ENCODE measurements at places on chromosomes 3 and 15.

DNA sequence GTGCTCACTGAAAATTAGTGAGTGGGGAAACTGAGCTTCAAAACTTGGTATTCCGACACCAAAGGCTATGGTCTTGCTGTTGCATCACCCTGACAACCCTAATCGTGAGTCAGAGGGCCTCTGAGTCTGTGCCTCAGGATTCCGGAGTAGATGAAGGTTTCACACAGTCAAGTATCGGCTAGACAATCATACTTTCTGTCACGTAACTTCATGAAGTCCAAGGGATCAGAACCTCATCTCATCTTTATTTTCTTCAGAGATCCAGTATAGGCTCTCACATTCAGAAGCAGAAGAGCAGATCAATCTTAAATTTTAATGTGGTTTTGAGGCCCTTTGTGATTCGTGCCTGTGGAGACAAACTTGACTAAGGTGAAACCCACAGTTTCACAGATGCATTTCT is 26.1 kb upstream of the NECTIN3 start:
- DNase-seq, result no peak

- peak; percentile 4 for DNase-seq
These were observed 306.4 kb downstream of the MAGI1 start for GRCh38 chr3:65732051-65732935.

GRCh38 chr3:62167566-62168262 is 205.6 kb downstream of the FEZF2 start:
- no peak for DNase-seq

GRCh38 chr3:111901637-111902036 is 42.6 kb downstream of the PHLDB2 start:
- DNase-seq, result no peak

- peak; percentile 65 for DNase-seq
These were observed at the start of gene ZNF501 for GRCh38 chr3:44729384-44729910. ZNF501 (plus strand) TSS chr3:44729635; CDS start chr3:44734422, 4,787 bp downstream.

- DNase-seq, result no peak
These were observed 145.2 kb upstream of the NUDT16 start for GRCh38 chr3:131236421-131236820.

DNA sequence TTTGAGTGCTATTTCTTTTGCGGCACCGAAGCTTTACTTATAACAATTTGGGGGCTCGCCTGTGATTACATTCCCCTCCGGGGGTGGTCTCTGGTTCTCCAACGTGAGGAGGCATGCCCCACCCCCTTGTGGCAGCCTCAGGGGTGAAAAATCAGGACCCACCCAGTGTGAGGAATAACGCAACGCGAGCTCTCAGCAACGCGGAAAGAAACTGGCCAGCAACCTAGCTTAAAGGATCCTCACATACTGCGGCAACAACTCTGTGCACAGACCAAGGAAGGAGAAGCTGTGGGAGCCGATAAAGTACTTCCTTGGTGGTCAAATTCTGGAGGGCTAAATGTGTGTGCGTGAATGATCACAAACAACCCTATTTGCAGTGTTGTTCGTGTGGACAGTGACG is 5.8 kb downstream of the IQCF1 start:
- no peak for DNase-seq

DNA sequence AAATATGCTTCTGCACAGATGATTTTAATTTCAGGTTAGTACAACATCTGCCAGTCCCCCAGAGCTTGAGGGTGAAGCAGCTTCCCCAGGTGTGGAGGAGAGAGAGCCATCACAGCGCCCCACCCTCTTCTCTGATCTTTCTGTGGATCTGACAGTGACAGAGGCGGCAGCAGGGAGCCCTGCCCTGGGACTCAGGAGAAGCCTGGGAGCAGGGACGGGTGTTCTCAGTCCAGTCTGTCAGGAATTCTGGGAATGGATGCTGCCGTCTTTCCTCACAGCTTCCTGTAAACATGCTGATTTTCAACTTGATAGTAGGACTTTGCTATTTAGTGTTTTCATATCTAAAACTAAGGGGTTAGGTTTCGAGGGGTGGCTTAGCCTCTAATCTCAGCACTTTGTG is 11.4 kb upstream of the RAB8B start:
- no peak for DNase-seq

DNA sequence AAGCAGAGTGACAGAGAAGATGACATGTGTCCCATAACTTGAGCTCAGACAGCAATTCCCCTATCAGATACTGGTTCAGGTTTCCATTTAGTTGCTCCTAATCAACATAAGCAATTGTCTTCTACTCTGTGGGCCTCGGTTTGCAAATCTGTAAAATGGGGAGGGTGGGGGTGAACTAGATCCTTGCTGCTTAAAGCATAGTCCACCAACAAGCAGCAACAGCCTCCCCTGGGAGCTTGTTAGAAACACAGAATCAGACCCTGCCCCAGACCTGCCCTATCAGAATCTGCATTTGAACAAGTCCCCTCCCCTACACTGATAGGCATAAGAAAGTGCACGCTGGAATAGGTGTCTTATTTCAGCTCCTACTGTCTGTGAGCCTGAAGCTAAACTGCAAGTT is 87.8 kb downstream of the CEMIP start:
- DNase-seq, result no peak

- no peak for DNase-seq
These were observed 55.2 kb downstream of the AQR start for GRCh38 chr15:34914317-34914716.

DNA sequence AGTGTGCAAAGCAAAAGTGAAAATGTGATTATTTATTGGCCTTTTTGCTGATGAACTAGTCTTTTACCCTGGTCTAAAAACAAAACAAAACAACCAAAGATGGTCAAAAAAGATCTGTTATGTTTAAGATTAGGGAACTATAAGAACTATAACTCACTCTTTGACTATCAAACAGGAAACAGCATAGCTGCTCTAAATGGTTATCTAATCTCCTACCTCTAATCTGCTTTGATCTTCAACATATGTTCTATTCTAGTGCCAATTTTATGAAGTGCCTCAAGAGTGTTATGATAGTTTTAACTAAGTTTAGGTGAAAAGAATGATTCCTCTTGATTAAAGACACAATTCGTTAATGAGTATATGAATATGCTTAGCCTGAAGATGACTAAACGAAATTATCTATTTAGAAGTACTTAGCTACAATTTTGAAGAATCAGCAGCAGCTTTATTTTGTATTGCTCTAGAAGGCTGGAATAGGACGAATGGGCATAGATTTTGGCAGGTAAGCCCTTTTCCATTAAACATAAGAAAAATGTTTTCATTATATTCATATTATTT is 46.0 kb downstream of the SETD2 start:
- DNase-seq, result no peak

DNA sequence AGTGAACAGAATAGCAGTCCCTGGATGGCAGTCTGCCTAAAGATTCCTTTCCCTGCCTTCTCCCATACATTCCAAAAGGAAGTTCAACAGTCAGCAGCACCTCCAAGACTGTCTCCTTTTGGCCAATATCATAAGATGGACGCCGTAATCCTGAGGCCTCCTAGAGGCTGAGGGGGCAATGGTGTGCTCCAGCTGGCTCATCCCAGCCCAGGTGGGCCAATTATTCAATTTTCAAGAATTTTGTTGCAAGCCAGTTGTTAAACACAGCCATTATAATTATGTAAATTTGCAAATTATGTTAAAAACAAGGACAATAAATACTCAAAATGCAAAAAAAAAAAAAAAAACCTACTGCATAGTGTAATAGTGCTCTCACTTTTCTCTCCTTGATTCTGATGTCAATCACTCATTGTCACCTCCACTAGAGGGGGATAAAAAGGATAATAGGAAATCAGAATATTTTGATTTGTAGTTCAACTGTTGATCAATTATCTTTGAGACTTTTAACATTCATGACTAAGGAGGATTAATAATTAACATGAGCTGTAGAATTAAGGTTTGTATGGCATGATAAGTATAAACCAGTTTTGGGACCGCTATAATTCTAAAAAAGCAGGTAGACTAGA is 40.1 kb downstream of the PPARG start:
- DNase-seq, result no peak

DNA sequence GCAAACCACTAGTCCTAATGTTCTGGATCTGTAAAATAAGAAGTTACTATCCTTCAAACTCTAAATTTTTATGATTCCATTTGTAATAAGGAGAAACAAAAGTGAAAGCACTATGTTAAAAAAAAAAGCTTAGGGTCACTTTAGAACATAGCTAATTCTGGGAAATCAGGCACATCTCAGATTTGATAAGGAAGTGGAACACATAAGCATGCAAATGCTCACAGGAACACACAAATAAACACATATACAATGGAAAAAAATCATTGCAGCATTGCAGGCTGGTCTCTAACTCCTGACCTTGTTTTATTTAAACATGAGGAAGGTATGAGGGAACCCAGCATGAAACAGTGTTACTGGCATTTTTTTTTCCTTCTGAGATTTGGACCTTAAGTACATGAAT is 63.2 kb upstream of the TNFSF10 start:
- DNase-seq, result no peak

DNA sequence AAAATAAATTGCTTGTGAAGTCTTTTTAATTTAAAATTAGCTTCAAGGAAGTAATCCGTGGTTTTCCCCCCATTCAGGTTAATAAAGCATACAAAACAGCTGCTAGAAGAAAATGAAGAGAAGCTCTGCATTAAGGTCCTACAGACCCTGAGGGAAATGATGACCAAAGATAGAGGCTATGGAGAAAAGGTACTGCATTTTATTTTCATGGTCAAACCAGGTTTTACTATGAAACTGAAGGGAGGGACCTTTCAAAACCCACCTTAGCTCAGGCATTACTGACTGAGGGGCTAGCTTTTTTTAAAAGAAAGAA is 218.5 kb downstream of the ITPR1 start:
- DNase-seq, result no peak

DNA sequence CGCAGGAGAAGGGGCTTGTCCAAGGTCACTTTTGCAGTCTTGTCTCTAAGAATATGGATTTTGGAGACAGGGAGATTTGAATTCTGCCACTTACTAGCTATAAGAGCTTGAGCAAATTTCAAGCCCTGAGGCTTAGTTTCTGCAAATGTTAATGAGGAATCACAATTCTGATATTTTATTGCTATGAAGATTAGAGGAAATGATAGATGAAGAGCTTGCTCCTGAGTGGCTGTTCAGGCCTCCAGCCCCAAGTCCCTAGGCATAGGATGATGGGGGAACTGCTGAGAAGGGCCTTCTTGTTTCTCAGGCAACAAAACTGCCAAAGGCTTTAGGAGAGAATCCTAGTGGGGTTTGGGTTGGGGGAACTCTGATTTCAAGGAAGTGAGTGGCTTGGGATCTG is 18.8 kb upstream of the PSTPIP1 start:
- DNase-seq, result no peak

GRCh38 chr15:98958076-98958475 is 49.5 kb downstream of the PGPEP1L start:
- no peak for DNase-seq

- DNase-seq, result no peak
These were observed 330.4 kb downstream of the RBMS3 start for GRCh38 chr3:29611252-29611651.

- DNase-seq, result no peak
These were observed 12.9 kb upstream of the CCDC80 start for GRCh38 chr3:112653881-112654300.

DNA sequence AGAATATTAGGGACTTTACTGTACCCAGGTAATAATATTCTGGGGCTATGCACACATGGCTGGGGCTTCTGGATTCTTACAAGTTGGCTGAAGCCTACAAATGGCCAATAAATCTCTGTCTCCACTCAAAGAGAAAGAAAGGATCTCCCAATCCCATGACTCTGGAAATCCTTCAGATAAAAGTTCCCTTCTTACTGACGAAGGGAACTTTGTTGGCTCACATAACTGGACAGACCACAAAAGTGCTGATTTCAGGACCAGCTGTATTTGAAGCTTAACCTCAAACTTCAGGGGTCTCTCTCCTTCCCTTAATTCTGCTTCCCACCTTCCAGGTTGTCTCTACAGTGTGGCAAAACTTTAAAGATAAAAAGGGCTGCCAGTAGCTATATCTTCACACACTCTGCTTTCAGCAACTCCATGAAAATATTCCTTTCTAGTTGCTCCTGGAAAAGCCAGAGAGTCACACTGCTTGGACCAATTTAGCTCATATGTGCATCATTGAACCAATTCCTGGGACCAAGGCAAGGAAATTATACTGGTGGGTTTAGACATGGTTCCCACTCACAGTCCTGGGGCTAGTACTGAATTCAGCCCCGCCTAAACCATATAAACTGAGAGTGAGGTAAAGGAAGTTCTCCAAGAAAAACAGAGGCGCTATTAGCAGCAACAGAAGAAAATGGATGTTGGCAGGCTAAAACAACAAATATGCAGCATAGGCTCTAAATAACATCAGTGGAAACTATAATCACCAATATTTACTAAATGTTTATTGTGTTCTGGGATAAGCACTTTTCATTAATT is 290.0 kb upstream of the GADL1 start:
- no peak for DNase-seq

All from LNCaP clone FGC (cell line).